Stimulated activated CD8-positive, alpha-beta memory T cell treated with anti-CD3 and anti-CD28 coated beads, Interleukin-7, amount 100 ng/mL, for 1 hour (primary cell): ENCODE measurements at places on chromosomes 5 and 9.

- DNase-seq: no peak
These were observed 237.0 kb downstream of the PAPPA start for GRCh38 chr9:116390303-116391228.

DNA sequence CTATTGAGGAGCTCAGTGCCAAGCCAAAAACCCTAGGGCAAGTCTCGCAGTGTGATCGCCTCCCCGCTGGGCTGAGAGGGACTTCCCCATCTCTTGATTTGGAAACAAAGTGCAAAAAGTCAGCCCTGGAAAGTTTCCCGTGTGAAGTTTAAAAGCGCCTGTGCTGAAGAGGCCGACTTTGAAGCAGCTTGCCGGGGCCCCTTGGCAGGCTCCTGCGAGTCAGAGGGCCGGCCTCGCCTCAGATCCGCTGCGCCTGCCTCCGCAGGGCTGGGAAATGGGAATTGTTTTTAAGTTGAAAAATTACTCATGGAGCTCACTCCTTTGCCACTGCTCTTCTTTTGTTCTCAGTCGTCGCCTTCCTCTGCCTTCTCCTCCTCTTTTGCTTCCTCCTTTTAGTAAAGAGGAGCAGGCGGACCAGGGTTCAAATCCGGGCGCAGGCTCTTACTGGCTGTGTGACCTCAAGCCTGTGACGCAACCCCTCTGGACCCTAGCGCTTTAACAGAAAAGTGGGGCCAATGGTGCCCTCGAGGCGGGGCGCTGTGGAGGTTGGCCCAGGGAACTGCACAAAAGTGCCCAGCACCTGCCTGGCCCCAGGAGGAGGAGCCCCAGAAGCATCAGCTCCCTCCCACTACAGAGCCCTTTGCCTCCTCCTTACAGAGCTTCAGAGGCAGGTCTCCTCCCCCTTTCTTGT, 14.7 kb upstream of the LHX2 start:
- DNase-seq: no peak

DNA sequence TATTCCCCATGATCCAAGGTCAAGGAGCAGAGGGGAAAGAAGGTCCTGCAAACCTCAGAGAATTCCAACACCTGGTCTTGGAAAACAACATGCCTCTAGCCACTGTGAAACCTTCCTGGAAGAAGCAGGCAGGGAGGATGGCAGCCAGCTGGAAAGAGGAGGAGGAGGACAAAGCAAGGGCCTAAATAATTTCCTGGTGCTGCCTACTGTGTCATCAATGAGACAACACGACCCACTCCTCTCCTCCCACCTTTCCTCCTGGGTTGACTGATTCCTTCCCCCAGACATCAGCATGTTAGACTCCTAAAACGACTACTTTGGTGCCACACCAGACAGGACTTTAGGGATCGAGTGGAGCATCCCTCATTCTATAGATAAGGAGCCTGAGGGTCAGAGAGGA, 78.8 kb downstream of the KLHL3 start:
- DNase-seq: no peak

GRCh38 chr5:154046486-154046885, 7.7 kb downstream of the MFAP3 start:
- no peak for DNase-seq

DNA sequence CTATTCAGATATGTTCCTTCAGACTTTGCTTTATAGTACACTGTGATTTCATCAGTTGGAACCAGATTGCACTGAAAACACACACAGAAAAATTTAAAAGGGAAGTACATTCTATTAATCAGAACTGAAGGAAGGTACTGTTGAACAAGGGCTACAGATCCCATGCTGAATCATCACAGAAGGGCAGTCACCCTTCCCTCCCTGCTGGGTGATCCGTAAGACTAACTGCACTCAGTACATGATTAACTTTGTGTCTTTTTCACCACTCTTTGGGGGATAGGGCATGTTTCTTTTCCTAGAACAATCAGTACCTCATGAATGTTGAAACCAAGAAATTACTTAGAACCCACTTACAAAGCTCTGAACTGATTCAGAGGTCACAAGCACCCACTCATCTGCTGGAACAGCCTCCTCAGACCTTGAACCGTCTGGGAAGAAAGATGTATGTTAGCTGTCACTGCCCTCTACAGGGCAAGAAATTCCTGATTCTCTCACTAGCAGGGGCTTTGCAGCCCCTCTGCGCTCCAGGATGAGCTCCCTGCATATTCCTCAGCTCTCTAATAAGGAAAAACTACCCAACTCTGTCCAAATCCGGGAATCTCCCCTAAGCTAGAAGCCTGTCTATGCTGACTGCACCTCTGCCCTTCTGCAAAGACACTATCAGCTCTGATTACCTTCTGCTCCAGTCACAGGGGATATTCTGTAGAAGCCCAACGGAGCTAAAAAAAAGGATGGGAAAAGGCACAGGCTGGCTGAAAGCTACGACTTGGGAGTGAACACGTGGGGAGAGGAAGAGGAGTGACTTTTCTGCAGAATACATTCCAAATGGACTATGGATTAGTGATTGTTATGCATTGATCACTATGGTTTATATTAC, 51.0 kb downstream of the IARS1 start:
- no peak for DNase-seq

GRCh38 chr9:6051511-6051950, 36.1 kb upstream of the RANBP6 start:
- DNase-seq: no peak

DNA sequence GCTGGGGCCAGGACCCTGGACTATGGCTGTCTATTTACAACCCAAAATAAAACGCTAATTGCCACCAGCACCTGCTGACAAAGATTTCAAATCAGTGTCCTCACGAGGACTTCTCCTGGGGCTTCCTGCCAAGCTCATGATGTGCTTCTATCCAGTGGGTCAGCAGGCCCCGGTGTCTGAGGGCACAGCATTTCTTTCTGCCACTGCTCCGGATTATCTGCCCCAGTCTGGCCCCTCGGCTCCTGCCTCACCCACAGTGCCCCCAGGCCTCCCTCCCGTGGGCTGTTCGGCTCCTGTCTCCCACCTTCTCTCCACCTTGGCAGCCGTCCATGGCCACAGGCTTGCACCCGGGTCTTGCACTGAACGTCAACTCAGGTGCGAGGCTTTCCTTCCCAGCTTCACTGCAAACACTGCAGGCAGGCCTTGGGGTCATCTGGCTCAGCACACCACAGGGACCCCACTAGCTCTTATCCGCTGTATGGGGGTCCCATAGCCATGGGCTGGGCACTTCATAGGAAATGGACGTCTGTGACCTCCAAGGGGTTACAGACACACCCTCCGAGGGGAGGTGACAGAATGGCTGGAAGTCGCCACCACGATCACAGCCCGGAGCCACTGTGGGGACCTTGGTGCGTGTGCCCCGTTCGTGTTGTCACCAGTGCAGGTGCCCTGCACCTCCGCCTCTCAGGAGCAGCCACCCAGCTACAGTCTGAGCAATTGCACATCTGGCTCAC, 43.8 kb upstream of the FCN1 start:
- no peak for DNase-seq

DNA sequence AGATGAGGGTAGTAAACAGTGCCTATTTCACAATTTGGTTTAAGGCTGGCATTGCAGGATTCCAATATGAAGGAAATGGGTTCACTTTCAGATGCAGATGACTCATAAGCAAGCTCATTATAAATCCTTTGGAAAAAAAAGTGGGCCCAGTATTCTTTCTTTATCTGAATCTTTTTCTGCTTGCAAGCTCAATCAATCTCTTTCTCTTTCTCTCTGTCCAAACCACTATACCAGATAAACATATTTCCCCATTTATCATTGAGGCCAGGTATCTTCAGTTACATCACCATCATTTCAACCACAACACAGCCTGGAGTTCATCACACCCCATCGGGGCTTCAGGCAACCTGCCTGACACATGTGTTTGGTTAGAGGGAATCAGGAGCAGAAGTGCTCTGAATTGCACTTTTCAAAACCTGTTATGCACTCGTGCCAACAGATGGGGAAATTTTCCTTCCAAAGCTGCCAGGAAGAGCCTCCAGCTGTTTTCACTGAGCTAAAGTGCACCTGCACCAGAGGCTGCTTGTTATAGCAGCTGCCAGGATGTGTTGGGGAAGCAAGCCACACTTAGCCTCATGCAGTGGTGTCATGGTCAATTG, 30.0 kb upstream of the MAMDC2 start:
- DNase-seq: no peak

- DNase-seq: no peak
These were observed 179.5 kb upstream of the RAD23B start for GRCh38 chr9:107103621-107104020.
